ENCODE measurements at places on chromosomes 1 and 21.
A peak's percentile ranks its signal among the peaks of the same experiment; 100 is the strongest.

DNA sequence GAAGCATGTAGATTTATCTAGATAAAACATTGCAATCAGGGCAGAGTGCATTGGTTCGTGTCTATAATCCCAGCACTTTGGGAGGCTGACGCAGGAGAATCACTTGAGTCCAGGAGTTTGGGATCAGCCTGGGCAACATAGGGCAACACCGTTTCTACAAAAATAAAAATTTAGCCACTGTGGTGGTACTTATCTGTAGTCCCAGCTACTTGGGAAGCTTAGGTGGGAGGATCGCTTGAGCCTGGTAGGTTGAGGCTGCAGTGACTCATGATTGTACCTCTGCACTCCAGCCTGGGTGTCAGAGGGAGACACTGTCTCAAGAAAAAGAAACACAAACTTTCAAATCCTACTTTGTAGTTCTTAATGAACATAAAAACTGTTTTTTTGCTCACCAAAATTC lies 64.2 kb upstream of the RCC1 start:
- DNase-seq, result no peak

DNA sequence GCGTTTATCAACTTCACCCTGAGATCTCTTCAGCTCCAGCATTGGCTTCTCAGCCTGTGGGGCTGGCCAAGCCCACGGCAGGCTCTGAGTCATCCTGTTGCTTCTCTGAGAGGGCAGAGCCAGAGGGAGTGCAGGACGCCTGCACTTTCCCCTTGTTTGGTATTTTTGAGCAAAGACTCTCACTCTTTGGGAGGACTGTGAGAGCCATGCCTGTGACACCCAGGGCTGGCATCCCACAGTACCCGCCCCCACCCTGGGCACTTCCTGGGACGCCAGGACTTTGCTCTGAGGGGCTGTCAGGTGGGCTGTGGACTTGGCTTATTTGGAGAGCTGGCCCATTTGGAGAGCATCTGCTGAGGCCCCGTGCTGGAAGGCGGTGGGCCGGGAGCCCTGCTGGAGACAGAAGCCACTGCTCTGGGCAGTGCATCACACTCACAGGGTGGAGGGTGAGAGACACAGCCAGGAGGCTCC lies 37.4 kb downstream of the VANGL1 start:
- no peak for DNase-seq

GRCh38 chr1:113760102-113761080 lies 1.1 kb upstream of the PHTF1 start:
- no peak for DNase-seq

- DNase-seq, result peak; percentile 86
Measured at GRCh38 chr1:159936273-159936904, 9.0 kb downstream of the IGSF9 start.

DNA sequence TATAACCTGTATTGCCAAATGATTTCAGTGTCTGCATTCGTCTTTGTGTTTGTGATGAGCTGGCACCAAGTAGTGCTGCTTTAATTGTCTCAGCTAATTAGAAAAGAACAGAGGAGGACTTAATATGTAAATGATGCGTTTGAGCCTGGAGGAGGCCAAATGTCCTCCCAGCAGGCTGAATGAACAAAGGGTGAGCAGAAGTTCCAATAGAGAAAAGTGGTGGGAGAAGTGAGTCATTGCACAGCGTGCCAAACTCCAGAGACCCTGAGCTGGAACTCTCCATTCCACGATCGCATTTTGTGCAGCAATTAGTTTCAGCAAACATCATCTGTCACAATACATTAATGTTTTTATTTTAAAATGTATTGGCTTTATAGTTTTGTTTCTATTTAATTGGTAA lies 17.9 kb downstream of the ETV3L start:
- DNase-seq, result no peak

GRCh38 chr1:71097428-71097827 lies 16.6 kb upstream of the ZRANB2 start:
- no peak for DNase-seq

GRCh38 chr1:206579747-206580437 lies 32.4 kb downstream of the EIF2D start:
- peak; percentile 83 for DNase-seq

GRCh38 chr21:31078796-31079195 lies 40.5 kb upstream of the KRTAP19-8 start:
- no peak for DNase-seq

GRCh38 chr1:30473922-30474817 lies 249.2 kb downstream of the MATN1 start:
- no peak for DNase-seq

DNA sequence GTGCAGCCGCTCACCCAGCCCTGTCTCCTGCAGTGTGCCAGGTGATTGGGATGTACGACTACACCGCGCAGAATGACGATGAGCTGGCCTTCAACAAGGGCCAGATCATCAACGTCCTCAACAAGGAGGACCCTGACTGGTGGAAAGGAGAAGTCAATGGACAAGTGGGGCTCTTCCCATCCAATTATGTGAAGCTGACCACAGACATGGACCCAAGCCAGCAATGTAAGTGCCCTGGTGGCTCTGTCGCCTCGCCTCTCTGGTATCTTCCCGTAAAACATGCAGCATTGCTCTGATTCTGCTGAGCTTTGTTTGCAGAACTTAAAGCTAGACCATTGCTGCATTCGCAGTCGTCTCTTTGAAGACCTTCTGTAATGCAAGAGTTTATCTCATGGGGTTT lies 79.2 kb downstream of the ATP5PO start:
- DNase-seq, result no peak

- DNase-seq, result no peak
Measured at GRCh38 chr21:43644609-43645008, 14.7 kb downstream of the HSF2BP start.

DNA sequence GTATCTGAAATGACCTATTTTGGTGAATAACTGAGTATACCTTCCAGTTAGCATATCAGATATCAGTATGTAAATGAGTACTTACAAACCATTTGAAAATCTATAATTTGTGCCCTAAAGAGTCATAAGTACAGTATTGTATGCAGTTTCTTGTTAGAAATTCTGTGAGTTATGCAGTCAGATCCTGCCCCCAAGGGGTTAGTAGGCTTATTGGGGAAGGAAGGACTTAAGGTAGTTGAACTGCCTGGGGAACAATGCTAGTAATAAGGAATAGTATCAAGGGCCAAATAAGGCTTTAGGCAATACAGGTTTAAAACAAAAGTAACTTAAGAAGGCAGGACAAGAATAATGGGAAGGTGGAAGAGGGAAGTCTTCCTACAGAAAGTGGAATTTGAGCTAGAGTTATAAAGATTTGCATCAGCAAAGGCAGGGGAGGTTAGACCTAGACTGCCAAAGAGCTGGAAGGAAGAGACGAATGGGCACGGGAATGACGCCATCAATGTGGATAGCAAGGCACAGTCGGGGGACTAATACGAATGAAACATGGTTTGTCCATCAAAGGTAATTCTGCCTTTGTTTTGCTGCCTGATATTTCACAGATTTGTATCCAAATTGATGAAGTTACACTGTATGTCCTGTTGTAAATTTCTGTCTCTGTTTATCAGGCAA lies 182.9 kb upstream of the DPYD start:
- DNase-seq, result no peak

DNA sequence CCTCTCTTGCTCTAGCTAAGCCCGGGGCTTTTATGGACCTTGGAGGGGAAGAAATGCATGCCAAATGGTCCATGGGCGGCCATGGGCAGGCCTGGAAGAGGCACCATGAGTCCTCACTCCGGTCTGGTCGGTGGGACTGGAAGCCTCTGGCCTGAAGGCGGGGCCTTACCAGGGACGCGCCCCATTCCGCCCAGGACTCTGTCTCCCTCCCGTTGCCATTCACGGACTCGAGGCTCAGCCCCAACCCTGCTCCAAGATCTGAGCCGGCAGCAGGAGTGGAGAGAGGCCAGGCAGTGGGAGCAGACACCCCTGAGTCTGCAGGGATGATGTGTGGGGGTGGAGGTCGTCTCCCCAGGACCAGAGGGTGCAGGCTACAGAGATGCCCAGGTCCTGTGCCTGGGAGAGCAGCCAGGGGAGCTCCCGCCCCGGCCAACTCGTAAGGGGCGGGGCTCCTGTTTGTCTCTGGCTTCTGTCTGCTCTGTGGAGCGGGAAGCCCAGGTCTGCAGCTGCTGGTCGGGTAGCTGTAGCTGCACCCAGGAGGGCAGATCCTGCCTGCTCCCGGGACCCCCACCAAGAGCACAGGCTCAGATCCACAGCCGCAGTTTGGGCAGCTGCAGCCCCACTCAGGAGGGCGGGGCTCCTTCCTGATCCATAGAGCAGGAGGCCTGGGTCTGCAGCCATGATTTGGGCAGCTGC lies 8.3 kb upstream of the KANK4 start:
- DNase-seq, result no peak

GRCh38 chr1:47340227-47340626 lies 6.6 kb downstream of the CMPK1 start:
- no peak for DNase-seq

DNA sequence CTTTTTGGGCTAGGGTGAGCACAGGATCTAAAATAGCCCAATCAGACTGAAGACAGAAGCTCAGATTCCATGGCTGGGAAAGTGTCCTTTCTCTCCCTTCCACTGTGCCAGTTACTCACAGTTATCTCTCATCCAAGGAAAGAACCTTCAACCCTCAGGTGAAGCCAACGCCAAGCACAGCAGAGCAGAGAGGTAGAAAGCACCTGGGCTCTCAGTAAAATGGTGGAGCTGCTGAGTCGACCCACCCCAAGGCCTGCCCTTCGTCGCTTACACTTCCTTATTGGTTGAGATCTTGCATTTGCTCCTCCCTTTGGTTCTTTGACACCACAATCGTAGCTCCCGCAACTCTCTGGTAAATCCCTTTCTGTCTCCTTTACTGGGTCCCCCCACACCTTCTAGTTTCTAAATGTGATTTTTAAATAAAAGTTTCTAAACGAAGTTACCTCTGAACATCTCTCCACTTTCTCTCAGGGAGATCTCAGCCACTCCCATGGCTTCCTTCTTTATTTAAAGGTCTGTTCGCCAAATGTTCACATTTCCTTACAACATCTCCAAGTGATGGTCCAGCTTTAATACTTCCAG lies 27.5 kb upstream of the SLC30A1 start:
- no peak for DNase-seq

- no peak for DNase-seq
Measured at GRCh38 chr1:241503444-241503843, 16.1 kb downstream of the FH start.

GRCh38 chr21:34510148-34511142 lies 1.6 kb downstream of the KCNE1 start:
- no peak for DNase-seq

DNA sequence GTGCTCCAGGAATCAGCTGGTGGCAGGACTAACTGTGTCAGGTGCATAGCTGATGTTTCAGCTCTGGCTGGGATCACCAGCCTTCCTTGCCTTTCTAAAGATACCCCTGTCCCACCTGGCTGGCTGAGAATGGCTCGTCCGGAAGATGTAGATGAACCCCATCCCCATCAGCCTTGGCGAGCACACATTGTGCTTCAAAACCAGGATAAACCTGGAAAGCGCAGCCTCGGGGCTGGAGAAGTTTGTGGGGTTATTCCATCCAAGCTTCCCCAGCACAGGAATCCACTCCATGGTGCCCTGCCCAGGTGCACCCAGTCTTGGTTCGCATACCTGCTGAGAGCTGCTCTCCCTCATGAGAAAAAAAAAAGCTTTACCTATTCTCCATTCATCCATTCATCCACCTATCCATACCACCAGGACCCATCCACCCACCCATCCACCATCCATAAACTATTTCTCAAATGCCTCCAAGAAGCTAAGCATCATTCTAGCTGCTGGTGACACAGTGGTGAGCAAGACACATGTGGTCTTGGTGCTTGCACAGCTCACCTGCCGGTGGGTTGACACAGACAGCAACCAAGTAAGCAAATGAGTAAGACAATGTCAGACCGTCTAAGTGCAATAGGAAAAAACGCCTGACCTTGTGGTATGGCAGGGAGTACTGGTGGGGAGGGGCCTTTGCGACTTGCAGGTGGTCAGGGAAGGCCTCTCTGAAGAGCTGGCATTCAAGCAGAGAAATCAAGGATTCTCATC lies 94.0 kb downstream of the DMRTB1 start:
- DNase-seq, result no peak

DNA sequence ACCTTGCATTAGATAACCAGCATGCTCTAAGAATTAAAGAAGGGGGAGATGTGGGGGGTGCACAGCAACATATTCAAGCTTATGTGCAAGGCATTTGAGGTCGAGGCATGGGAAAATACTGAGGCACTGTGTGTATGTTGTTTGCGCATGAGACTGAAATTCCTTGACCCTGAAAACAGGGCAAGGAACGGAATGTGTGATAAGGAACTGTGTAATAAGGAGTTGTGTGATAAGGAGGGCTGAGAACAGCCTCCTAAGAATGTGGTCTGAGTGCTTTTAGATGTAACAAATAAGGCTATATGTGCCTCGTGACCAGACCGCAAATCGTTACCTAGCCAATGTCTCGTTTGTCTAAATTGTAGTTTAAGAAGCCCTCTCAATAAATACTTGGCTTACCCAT lies 26.5 kb upstream of the ITLN1 start:
- no peak for DNase-seq

- DNase-seq, result no peak
Measured at GRCh38 chr1:40987439-40988276, 8.2 kb downstream of the CTPS1 start.

- DNase-seq, result no peak
Measured at GRCh38 chr1:63746129-63746864, 27.5 kb upstream of the ROR1 start.

- DNase-seq, result no peak
Measured at GRCh38 chr1:227791425-227792143, 23.9 kb upstream of the PRSS38 start.

DNA sequence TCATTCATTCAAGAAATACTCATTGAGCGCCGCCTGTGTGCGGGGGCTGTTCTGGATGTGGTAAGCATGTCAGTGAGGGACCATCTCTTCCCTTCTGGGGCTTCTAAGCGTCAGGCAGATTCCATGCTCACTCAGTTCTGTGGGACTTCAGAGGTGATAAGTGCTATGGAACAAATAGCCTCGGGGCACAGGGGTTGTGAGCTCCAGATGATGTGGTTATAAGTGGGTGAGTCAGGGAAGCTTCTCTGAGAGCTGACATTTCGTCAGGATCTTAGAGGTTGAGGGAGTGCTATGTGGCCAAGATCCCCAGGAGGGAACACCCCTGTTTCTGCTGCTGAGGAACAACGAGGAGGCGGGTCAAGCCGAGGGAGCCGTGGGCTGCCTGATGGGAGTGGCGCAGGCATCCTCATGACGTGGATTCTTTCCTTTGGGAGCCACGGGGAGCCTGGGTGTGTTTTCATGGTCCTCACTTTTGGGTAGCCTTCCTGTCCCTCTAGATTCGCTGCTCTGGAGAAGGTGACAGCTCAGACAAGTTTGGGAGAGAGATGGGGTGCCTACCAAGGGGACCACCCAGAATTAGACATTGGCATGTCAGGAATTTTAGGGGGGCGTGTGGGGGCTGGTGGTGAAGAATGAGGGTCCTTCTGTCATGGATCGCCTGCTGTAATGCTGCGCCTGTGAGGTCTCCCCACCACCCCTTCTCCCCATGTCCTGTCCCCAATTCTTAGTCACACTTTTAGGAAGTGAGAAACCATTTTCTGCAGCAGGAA lies 38.5 kb downstream of the HUNK start:
- DNase-seq, result no peak

- DNase-seq, result no peak
Measured at GRCh38 chr21:40680311-40680710, 166.6 kb downstream of the DSCAM start.

Data from activated CD4-positive, alpha-beta T cell treated with anti-CD3 and anti-CD28 coated beads, Interleukin-2, amount 50 U/mL, for 1 hour (primary cell).